ENCODE measurements at places on chromosomes 1 and 21. TPM values are rescaled to one million over a fixed set of nuclear protein-coding genes. Genes with fewer than 3 reads are reported as not detected.

The CELA2B gene
- polyA plus RNA-seq, result not detected

The SMIM1 gene
- polyA plus RNA-seq, result 5.9 TPM

The PSRC1 gene
- polyA plus RNA-seq, result 20.3 TPM

The CD53 gene
- polyA plus RNA-seq, result not detected

The FAM151A gene
- not detected for polyA plus RNA-seq

The FABP3 gene
- 0.08 TPM for polyA plus RNA-seq
